NCI-H2029 treated with DMSO at 0.1 percent for 48 hours (cell line): ENCODE measurements at places on chromosomes 16 and 17.

DNA sequence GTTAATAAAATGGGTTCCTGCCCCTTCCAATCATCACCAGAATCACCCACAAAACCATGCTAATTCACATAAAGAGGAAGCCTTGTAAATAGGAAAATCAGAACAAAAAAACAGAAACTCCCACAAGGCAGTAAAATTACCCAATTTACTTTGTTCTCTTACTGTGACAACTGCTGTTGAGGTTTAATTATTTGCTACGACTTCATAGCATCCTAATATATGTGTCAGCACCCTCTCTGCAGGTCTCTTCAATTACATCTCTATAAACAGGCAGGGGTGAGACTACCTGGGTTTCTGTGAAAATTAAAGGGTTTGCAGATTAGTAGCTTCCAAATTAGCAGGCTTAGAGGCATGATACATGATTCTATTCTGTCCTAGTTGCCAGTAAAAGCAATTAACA, 2.7 kb downstream of the WDR59 start:
- DNase-seq = no peak

DNA sequence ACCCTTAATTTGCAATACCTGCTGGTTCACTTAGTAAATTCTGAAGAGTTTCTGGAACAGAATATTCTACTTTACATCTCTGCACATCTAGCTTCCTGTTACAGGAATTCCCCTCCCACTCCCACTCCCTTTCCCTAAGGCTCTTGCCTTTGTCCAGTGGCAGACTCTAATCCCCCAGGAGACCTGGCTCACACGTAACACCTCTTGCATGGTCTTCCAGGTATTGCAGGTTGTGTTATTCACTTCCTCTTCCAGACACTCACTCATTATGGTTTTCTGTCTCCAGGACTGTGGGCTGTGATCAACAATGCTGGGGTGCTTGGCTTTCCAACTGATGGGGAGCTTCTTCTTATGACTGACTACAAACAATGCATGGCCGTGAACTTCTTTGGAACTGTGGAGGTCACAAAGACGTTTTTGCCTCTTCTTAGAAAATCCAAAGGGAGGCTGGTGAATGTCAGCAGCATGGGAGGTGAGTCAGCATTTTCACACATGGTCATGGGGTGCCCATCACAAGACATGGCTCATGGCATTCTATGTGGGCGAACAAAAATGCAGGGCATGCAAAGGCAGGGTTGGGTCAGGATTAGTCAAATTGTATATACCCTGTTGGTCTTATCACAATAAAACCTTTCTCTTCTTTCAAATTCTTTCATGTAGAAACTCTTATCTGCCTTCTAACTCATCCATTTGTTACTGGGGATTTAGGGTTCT, 35.8 kb downstream of the HSD17B2 start:
- no peak for DNase-seq

- DNase-seq = no peak
These were observed 25.7 kb downstream of the PLCD3 start for GRCh38 chr17:45106582-45106981.

DNA sequence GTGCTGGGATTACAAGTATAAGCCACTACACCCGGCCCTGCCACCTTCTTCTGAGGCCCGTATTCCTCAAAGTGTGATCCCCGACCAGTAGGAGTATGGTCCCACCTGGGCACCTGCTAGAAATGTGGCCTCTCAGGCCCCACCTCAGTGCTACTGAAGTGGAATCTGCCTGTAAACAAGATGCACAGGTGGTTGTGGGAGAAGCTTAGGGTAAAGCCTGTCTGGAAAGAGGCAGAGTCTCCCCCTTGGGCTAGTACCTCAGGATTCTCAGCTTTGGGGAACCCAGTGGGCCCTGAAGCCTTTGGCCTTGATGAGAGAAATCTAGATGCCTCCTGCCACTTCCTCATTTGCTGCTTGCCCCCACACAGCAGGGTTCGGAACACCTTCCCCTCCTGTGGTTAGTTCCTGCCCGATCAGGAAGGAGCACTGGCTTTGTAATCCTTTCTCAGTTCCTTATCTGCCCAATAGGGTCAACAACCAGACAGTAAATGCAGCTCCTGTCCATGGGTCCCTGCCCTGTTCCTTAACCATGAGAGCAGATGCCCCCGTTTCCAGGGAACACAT, 25.2 kb downstream of the TK2 start:
- no peak for DNase-seq

GRCh38 chr17:65519462-65519861, 42.0 kb downstream of the AXIN2 start:
- no peak for DNase-seq

- DNase-seq = no peak
These were observed 1.2 kb downstream of the USP7 start for GRCh38 chr16:8962393-8963009.

- DNase-seq = no peak
These were observed 596 bp downstream of the MSL1 start for GRCh38 chr17:40122136-40122998.

DNA sequence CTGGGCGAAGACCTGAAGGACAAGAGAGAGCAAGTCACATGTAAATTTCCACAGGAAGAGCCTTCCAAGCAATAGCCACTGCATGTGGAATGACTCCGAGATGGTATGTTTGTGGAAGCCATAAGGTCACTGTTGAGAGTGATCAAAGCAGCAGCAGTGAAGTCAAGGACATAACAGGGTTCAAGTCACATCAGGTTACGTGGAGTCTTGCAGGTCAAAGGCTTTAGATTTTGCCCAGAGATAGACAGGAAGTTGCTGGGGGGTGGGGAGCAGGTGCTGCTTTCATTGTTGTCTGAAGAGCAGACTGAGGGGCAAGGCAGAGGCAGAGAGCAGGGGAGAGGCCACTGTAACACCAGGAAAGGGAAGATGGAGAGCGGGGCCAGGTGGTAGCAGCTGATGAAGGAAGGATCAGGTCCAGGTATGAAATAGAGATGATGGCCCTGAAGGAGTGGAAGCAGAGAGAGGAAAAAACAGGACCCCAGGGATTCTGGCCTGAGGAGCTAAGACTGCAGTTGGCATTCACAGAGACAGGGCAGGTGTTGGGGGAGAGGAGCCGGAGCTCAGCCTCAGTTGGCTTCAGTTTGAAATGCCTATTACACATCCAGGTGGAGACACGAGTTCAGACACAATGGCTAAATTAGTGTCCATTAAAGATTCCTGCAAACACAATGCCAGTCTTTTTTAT, 129.3 kb upstream of the AXIN2 start:
- DNase-seq = peak; percentile 33

DNA sequence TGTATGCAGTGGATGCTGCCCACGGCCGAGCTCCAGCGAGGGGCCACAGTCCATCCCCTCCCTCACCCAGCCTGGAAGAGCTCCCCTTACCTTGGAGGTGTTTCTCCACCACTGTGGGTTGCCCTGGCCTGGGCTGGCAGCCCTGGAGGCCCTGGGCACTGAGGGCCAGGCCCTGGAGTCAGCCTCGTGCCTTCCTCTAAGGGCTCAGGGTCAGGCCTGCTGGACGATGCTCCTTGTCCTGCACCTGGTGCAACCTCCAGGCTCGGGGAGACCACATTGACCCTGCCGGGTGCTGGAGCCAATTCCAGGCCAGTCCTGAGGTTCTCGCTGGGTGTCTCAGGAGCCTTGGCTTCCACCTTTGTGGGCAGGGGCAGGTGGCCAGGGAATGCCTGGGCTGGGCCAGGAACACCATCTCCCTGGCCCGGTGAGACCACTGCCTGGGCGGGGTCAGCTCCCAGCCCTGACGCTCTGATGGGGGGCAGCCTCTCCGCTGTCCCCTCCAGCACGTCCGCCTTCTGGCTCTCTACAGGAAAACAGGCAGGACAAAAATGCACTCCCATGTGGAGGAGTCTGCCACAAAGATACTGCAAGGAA, 10.4 kb downstream of the MYLK3 start:
- DNase-seq = no peak

DNA sequence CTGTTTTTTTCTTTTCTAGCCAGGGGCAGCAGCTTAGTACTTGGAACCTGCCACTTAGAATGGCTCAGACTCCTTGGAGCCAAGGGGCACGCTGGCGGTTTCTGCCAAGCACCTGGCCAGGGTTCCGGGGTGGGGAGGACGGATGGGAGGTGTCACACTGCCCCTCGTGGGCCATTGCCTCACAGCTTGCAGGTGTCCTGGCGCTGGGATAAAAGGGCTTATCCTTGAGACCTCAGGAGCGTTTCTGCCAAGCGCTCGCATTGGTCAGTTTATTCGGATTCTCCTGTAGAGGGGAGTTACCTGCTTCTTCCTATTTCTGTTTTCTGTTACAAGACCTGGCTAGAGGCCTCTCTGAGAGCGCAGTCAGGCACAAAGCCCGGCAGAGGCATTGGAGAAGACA, 234.6 kb downstream of the MSI2 start:
- no peak for DNase-seq
